Hippocampal formation (tissue), 2 donors: ENCODE measurements at places on chromosomes 3 and 15.

DNA sequence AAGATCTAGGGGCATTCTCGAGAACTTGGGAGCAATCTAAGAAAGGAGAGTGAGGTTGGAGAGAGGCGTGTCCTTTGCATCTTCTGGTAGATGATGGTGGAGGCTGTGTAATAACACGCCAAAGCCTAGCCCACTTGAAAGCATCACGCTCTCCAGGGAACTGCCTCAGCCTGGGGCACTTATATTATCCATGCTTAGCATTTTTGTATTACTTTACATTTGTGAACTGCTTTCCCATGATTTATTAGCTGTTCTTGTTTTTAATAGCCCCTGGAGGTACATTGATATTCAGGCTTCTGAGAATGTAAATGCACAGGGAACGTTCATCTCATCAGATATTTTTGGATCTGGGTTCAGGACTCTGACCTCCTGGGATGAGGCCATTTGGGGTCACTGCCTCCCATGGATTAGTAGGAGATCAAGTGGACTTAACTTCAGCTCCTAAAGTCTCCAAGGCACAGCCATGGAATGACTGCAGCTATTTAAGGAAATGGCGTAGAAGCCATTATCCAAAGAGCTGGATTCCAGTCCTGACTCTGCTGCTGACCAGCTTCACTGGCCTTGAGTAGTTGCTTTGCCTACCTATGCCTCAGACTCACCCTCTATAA is 124.9 kb downstream of the LPP start:
- no peak for DNase-seq

DNA sequence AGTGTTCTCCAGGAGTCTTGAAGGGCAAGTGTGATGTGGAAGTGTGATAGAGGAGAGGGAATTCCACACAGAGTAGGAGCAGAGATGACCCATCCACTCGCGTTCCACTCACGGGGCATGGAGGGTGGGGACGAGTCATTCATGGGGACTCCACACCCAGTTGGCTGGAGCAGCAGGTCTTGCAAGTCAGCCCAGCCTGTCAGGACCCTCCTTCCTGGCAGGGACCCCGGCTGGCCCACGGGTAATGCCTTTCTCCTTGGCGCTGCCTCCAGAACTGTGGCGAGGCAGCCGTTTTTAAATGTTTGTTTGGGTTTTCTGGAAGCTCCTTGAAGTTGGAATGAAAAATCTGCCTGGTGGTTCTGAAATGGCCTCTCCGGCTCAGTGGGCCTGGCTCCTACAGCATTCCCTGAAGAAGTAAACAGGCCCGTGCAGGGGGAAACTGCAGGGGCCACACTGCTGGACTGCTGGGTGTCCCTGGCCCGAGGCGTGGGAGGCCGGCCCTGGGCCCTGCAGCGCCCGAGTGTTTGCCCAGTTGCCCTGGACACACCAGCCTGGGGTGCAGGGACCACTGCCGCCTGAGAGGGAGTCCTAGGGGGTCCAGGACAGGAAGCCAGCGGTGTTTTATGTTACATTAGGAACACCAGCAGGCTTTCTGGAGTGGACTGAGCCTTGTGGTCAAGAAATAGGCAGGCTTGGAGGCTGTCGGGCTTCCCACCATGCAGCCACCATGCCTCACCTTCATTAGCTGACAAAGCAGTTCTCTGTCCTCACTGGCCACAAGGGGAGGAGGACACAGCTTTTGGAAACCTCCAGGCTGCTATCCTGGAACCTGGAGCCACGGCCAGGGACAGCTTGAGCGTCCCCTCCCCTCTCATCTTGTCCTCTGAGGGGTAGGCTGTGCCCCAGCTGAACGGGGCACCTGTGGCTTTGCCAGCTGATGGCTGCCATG is 61.3 kb downstream of the CEMIP start:
- DNase-seq = no peak

DNA sequence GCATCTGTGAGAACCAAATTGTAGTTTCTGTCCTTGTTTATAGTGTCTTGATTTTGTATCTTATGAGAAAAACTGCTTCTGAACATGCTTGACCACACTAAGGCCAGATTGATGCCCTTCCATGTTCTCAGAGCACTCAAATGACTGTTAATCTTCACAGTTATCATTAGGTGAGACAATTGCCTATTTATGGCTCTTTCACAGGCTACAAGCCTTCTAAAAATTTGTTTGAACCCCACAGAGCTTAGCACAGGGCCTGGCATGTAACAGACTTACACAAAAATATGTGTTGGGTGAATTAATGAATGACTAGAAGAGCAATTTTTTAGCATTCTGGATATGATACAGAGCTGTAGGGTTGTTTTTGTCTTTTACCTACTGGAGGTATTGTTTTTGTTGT is 43.1 kb downstream of the BTLA start:
- no peak for DNase-seq

DNA sequence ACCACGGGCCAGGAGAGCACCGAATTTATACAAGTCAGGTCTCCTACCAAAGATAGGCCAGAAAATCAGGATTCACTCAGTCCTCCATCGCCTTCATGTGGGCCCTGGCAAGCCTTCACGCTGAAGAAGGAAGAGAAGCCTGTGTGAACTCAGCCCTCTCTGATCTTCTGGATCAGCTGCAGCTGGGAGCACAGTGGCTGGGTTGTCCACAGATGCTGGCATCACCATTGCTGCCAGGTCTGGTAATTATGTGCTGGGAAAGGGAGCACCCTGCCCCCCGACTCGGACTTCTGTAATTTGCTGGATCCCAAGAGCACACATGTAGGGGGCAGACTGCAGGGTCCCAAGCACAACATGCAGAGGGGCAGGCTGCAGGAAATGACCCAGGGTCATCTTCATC is 12.4 kb upstream of the PDE8A start:
- peak; percentile 14 for DNase-seq

DNA sequence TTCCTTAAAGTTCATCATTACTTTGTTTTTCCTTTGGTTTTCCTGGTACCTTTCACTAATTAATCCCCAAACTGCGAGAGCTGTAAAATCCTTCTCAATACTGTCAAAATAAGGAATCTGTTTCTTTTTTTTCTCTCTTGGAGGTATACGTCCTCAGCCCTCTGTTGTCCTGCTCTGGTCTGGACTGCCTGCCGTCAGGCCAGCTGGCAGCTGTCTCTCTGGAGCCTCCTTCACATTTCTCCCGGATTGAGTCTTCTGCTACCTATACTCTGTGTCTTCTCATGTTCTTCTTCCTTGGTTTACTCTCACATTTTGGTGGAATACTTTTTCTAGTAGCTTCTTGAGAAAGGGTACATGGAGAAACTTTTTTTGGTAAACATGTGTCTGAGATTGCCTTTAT is 13.8 kb downstream of the TATDN2 start:
- no peak for DNase-seq

- no peak for DNase-seq
These were observed 130.4 kb downstream of the ZNF385D start for GRCh38 chr3:21620511-21621155.

DNA sequence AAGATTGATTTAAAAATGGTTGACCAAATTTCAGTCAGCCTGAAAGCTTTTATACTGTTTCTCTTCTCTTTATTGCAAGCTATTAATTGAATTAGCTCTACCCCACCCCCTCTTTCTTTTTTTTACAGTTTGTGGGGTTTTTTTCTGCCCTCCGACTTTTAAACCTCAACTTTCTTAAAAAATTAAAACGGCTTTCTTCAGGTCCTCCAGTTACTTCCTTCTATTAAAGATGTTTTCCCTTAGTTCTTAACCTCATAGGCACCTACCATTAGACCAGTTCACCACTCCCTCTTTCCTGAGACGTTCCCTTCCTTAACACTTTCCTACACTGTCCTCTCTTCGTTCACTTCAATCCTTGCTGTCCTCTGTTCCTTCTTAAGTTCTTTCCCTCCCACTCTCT is 52.4 kb downstream of the ATP8B4 start:
- DNase-seq = no peak

GRCh38 chr3:143216709-143217182 is 97.2 kb downstream of the CHST2 start:
- no peak for DNase-seq

- DNase-seq = no peak
These were observed 41.3 kb downstream of the COL6A5 start for GRCh38 chr3:130386604-130387263.

GRCh38 chr3:70090322-70090913 is 90.9 kb downstream of the SAMMSON start:
- no peak for DNase-seq

DNA sequence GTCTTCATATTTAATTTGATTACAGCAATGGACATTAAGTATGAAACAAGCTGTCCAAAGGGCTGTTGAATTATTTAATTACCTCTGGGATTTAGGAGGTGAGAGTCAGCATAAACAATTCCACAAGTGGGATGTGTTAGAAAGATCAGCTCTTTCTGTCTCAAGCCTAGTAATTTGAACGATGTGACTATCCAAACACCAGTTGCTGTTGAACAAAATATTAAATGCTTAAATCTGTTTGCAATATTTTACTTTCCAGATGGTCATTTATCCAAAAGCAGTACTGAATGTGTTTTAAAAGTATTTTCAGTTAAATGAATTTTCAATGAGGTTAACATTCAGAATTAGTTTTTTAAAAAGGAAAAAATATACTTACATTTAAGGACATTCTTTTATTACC is 12.7 kb downstream of the KCNAB1 start:
- DNase-seq = no peak

DNA sequence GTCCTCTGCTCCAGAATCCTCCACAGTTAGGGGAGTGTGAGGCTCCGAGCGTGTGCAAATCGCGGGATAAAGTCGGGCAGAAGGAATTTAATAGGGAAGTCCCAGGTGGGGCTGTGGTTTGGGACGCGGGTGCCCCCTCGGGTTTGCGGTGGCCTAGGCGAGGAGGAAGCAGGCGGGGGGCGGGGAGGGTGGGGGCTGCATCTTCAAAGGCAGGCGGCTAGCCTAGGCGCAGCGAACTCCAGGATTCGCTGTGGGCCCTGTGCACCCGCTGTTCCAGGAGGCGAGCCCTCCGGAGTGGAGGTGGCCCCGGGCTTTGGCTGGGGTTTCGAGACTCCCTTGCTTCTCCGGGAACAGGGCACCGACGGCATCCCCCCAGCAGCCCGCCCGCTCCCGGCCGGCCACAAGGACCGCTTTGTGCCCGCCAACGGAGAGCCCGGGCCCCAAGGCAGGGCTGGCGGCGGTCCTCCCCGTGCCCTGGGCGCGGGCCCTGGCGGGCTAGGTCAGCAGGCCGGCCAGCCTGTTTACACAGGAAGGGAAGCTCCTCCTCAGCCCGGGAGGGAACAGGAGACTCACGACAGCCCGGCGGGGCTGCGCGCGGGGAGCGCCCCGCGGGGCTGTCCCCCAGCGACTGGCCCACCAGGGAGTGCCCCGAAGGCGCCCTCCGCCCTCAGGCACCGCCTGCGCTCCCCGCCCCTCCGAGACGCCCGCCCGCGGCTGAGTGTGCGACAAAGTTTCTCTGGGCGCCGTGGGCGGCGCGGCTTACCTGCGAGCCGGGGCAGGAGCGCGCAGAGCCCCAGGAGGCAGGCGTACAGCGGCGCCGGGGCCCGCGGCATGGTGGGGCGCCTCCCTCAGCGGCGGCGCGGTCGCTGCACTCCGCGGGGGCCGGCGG is 753 bp downstream of the ITGB5 start:
- no peak for DNase-seq

DNA sequence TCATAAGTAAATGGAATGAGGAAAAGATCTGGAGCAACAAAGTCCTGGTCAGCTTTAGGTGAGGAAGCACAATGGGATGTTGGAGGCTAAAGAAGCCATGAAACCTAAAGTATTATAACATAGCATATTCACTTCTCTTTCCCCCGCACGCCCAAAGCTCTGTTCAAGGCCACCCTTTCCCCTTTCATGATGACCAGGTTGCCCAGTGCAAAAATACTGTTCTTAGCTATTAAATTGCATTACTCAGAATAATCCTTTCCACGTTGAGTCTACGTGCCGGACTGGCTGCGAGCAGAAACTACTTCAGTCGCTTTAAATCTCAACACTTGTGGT is 589 bp upstream of the MAPKBP1 start:
- DNase-seq = no peak

DNA sequence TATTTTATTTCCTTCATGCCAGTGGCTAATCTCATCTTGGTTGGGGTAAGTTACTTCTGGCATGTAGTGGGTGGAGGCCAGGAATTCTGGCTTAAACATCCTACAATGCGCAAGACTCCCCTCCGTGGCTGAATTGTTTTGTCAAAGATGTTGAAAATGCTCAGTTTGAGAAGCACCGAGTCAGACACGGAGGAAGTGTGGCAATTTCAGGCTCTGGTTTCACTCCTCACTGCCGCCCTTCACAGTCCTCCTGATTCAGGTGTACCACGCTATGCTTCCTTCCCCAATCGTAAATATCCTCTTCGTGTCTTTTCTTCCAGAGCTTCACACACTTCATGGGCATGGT is 150.7 kb downstream of the OPA1 start:
- DNase-seq = no peak

GRCh38 chr15:29093065-29093435 is 176.6 kb downstream of the NSMCE3 start:
- DNase-seq = no peak

GRCh38 chr15:48638963-48639362 is 6.5 kb downstream of the FBN1 start:
- no peak for DNase-seq

DNA sequence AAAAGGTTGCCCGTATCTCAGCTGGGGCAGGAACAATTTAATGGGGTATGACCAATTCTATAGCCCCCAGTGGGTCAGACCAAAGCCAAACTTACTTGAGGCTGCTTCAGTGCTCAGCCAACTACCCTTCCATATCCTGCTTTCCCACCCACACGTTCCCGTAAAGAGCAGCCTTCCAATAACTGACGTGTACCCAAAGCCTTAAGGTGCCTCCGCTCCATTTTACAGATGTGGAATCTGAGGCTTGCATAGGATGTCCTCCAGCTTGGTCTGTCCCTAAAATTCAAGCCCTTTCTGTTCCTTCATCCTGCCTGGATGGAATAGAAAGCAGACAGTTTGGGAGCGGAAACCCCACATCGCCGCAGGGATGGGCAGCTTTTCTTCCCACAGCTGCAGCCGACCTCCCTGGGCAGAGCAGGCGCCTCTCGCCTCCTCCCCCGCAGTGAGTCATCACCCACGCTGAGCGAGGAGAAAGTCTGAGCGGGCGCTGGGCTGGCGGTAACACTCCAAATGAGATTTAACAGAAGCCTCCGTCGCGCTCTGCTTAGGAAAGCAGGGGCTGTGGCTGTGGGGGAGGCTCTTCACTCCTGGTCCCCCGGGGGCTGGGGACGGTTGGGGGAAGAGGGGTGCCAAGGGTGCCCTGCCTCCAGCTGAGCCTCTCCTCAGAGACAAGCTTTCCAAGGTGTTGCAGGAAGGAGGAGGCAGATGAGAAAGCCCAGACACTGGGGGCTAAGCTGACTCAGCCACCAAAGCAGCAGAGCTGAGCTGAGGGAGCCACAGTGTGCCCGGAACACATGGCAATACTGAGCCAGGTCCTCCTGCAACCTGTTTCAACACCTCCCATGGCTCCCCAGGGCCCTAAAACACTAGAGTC is 57.8 kb upstream of the HRH1 start:
- peak; percentile 17 for DNase-seq

DNA sequence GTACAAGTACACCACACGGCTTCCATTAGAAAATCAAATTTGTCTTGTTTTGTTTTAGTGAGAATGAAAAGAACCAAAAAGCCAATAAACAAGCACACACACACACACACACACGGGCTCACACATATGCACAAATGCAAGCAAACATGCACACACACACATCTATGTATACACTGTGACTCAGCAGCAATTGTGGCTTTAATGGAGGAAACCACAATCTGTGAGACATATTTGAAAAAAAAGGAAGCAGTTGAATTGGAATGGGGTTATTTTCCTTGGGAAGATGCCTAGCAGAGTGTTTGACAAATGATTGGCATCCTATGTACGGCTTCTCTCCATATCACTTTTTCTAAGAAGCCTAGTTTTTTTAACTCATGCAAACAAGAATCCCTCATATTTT is 201.1 kb upstream of the ARRDC4 start:
- DNase-seq = no peak
